ENCODE measurements at places on chromosomes 11 and 22.

- no peak for DNase-seq
These were observed 203.1 kb downstream of the RAB38 start for GRCh38 chr11:87972133-87972532.

DNA sequence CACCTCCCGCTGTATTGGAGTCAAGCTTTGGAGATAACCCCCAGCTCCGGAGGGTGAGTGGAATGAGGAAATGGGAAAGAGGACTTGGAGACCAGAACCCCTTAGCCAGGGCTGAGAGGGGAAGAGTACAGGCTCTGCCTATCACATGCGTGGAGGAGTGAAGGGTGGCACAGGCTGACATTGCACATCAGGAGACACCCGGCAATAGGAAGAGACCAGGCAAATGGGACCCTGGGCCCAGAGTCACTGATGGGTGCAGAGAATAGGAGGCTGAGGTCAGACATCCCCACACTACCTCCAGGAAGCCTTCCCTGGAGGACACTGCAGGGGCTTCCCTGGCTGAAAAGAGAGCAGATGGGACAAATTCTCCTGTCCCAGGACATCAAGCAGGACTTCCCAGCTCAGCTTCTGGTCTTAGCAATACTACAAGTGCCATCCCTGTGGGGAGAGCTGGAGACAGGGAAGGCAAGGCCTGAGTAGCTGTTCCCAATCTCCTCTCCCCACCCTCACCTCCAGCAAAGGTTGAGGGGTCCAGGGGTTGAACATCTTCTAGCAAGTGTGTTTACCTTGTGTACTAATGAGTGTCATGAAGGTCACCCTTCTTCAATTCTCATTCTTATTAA, 160.7 kb downstream of the BUD13 start:
- no peak for DNase-seq

DNA sequence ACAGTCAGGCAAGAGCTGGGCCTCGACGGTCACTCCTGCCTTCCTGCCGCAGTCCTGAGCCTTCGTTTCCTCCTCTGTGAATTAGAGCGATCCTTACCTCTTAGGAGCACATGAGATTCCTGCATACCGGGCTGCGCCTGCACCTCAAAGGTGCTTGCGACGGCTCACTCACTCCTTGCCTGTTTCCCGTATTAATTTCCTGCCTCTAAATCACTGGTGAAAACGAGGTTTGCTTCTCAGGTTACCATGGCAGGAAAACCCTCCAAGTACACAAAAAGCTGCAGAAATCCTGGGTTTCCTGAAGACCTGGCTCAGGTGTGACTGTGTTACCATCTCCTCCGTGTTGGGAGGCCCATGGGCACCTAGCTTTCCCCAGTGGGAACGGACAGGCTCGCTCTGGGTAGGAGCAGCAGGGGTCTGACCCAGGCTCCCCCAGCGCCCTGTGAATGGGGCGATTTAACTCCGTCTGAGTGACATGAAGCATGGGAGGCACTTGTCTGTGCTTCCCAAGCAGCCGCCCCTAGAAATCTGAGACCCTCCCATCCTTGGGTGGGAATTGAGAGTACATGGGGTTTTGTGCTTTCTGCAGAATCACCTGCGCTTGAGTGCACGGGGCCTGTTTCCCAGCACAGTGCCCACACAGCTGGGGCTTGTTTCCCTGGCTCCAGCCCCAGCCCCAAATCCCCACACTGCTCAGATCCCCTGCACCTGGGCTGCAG, 64.8 kb downstream of the PHF21B start:
- no peak for DNase-seq

GRCh38 chr11:23730307-23730998, 766.4 kb upstream of the LUZP2 start:
- no peak for DNase-seq

DNA sequence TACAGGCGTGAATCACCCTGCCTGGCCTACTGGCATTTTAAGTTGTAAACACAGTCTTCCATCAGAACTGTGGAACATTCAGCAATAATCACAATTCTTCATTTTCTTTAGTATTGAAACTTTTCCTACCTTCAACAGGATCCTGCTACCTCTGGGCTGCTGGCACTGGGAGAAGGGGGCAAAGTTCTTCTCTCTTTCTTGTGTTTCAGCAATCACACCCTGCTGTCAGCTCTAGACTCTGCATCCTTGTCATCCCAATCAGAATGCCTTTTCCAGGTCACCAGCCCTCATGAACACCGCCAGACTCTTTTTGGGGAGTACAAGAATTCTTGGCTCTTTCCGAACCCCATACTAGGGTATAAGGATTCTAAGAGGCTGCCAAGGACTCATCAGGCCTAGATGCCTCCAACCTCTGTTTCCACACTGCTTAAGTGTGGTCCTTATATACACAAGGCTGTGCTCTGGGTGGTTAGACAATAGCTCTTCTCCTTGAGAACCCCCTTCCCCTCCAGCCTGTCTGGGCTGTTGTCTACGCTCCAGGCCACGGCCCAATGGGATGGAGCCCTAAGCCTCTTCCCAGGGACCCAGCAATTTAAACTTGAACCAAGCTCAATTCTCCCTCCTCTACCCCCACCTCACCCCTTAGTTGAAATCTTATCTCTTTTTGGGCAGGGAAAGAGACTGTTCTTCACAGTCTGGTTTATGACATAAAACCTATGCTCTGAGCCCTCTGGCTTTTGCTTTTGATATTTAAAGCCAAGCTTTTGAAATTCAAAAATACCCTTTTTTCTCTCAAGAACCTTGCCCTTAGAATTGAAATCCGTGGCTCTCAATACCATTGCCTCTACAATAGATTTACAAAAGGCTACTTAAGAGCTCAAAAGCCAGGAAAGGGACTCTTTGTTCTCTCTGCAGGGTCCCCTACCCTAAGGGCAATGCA, 327.4 kb downstream of the BUD13 start:
- DNase-seq: no peak

- DNase-seq: no peak
These were observed 26.0 kb downstream of the KBTBD3 start for GRCh38 chr11:106051103-106051502.

DNA sequence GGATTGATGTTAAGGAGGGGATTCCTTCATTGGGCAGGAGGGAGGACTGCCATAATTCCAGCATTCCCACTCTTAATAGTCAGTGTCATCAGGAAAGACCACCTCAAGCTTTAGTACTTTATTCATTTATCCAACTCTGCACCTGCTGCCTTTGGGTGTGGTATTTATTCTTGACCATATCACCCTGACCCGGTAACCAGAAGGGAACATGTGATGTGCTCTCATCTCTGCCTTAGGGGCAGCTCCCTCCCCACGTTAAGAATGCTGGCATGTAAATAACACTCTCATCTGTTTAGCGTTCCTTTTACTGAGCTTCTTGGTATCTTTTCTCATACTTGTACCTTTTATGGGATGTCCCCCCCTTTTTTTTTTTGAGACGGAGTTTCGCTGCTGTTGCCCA, 7.7 kb downstream of the CAT start:
- DNase-seq: no peak

- no peak for DNase-seq
These were observed 53.0 kb downstream of the SIK3 start for GRCh38 chr11:117045196-117045595.

All from stimulated activated CD8-positive, alpha-beta memory T cell treated with anti-CD3 and anti-CD28 coated beads, Interleukin-12 subunit alpha, Interleukin-12 subunit beta, amount 100 ng/mL, for 4 hours (primary cell).